ENCODE measurements at places on chromosomes 1 and 21.

DNA sequence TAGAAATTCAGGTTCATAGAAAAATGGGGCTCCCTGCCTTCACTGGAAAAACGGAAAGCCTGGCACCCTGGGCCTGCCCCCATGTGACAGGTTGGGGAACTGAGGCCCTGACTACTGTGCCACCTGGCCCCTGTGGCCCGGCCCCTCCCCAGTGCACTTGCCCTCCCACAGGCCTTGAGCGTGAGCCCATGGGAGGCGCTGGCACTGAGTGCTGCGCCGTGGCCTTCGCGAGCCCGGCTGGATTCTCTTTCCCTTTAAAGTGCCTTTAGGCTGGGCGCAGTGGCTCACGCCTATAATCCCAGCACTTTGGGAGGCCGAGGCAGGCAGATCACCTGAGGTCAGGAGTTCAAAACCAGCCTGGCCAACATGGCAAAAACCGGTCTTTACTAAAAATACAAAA, 45.7 kb downstream of the SLC37A1 start:
- no peak for DNase-seq

DNA sequence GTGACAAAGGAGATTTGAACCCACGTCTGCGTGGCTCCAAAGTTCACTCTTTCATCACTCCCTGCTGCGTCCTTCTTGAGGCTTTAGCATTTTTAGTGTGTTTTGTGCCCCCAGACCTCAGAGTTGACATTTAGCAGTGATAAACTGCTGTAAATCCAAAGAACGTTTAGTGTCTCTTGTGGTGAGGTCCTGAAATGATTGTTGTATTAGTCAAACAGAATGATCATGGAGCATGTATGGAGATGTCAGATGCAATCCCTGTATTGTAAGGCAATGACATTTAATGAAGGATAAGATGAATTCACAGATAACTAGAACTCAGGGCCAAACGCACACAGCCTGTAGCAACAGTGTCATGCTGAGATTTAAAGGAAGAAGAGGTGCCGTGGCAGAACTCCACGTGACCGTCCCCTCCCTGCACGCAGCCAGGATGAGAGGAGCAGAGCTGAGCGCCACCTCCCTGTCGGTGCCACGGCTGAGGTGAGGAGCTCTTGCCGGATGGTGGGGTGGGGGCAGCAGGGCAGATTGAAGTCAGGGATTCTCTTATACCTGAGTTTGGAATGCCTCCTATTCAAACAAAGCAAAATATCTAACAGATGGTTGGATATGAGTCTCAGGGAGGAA, 30.1 kb downstream of the NTPCR start:
- DNase-seq, result no peak

DNA sequence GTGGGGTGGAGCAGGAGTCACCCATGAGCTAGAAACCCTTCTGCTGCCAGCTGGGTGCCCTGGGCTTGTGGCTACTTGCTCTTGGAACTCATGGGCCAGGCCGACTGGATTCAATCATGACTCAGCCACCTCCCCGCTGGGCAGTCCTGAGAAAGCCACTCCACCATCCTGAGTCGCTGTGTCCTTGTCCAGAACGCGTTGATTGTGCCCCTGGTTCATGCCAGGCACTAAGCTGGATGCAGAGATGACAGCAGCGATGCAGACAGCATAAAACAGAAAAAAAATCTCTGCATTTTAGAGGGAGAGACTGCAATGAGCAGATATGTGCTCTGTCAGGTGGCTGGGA, 10.6 kb downstream of the PADI1 start:
- DNase-seq, result peak; percentile 64

GRCh38 chr1:225342695-225343094, 85.1 kb downstream of the LBR start:
- no peak for DNase-seq

DNA sequence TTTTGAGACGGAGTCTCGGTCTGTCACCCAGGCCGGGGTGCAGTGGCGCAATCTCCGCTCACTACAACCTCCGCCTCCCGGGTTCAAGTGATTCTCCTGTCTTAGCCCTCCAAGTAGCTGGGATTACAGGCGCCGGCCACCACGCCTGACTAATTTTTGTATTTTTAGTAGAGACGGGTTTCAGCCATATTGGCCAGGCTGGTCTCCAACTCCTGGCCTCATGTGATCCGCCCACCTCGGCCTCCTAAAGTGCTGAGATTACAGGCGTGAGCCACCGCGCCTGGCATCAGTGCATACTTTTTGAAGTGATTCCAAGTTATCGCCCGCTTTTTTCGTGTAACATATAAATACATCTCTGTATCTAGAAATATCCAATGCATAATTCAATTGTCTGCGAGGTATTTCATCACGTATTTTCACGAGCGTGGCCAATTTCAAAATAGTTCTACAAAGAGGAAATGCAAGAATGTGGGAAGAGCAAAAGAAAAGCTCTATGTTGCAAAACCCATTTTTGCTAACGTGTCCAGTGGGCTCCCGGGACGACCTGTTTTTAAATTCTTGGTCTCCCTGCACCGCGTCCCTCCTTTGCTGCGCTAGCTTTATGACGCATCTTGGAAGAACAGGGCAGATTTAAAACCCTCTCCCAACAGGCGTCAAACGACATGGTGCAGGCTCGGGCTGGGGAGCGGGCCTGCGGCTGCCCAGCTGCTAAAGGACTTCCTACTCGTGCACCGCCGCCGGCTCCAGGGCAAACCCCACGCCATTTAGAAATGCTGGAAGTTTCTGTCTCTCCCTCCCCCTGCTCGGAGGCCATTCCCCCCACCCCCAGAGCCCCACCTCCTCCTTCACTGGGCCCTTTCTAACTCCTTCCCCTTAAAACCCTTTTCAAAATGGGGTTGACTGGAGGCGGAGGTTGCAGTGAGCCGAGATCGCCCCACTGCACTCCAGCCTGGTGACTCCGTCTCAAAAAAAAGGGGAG, 923 bp upstream of the IFNGR2 start:
- peak; percentile 69 for DNase-seq

- DNase-seq, result no peak
Measured at GRCh38 chr1:174713796-174714195, 266.0 kb downstream of the GPR52 start.

GRCh38 chr1:226611301-226611700, 62.7 kb downstream of the STUM start:
- DNase-seq, result no peak

DNA sequence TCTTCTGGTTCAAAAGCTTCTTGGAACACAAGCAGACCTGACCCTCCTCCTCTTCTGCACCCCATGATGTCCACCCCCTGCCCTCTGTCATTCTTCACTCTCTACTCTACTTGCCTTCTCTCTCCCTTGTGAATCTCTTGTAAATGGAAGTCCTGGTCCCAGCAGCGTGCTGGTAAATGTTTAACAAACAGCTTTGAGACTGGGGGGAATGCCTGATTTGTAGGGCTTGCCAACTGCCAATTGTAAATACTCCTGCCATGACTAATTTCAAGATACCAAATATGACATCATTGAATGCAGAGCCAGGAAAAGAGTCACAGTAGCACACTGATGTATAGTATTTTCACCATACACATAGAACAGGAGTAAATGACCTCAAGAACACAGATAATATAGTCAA, 40.9 kb upstream of the LRRN2 start:
- DNase-seq, result peak; percentile 22

- no peak for DNase-seq
Measured at GRCh38 chr1:229092377-229093237, 178.3 kb upstream of the RAB4A start.

- DNase-seq, result no peak
Measured at GRCh38 chr1:17688217-17688810, 66.8 kb upstream of the ACTL8 start.

- DNase-seq, result peak; percentile 85
Measured at GRCh38 chr1:155379631-155380090, 59.0 kb downstream of the RUSC1 start.

- no peak for DNase-seq
Measured at GRCh38 chr1:248611883-248612414, 14.4 kb upstream of the OR2T10 start.

GRCh38 chr1:186819126-186819525, 9.6 kb upstream of the PLA2G4A start:
- DNase-seq, result peak; percentile 90

DNA sequence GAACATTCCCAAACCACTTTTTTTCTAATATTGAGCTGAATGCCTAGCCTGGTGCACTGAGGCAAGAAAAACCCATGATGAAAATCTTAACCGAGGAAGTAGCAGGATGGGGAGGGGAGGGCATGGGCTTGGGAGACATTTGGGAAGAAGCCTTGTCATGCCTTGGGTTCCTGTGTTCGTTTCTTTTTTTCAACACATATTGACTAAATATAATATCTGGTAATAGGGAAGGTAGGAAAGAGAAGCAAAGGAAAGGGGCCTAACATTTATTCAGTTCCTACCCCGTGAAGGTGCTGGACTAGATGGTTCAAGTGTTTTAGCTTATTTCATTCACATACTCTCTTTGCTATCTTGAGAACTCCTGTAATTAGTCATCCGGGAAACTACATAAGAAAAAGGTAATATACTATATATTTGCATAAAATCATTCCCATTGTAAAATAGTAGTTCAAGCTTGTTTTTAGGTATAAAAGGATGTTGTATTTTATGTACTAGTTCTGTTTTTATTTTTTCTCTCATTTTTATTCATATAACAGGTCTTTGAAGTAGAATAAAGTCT, 62.1 kb downstream of the ST3GAL3 start:
- DNase-seq, result no peak

DNA sequence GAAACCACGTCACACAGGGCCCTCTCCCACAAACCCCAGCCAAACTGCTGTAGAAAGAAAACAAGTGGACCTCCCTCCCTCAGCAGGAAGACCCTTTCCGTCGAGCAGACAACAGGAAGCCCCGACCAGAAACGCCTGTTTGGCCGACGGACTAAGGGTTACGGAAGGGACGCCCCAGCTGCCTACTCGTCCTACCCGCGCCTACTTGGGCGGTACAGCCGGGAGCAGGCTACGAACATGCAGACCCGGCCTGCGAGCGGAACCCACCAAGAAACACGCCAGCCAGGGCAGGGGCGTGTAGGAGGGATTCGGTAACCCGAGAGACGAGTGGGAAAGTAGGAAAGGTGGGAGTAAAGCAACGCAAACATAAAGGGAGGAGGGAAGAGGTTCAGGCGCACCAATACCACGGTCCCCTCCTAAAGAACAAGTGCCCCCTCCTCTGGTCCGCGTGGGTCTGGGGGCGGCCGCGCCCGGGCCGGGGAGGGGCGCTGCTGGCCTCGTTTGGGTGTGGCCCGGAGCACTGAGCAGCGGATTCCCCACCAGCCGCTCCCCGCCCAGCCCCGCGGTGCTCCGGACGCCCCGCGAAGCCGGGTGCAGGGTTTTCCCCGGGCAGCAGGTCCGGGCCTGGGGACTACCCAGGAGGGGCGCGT, 450 bp downstream of the S100A10 start:
- DNase-seq, result peak; percentile 47

DNA sequence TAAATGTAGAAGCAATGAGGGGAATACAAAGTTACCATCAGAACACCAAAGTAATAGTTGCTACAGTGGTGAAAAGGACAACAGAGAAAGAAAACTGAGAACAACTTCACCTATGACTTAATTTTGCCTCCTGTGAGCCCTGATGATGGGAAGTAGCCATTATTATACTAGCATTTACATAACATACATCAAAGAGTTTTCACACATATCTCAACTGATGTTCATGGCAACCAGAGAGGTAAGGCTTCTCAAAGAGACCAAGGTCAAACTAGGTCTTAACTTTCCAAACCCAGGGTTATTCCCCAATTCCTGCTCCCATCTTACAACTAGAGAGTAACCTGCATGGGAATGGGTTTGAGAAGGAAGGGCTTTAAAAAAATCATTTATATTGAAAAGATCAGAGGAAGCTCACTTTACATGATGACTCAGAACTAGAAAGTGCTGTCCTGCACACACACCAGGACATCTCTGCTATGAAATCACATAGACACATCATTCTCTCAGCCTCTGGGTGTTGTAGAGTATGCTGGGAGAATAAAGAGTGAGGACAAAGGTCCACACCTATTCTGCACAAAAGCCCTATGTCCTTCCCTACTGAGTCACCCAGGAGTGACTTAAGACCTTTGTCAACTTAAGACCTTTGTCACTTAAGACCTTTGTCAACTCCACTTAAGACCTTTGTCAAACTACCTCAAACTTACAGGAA, 179.7 kb downstream of the TNFSF18 start:
- DNase-seq, result no peak

GRCh38 chr1:75671708-75672107, 52.8 kb upstream of the ACADM start:
- DNase-seq, result no peak

- no peak for DNase-seq
Measured at GRCh38 chr1:205236951-205237475, 9.3 kb downstream of the TMCC2 start.

DNA sequence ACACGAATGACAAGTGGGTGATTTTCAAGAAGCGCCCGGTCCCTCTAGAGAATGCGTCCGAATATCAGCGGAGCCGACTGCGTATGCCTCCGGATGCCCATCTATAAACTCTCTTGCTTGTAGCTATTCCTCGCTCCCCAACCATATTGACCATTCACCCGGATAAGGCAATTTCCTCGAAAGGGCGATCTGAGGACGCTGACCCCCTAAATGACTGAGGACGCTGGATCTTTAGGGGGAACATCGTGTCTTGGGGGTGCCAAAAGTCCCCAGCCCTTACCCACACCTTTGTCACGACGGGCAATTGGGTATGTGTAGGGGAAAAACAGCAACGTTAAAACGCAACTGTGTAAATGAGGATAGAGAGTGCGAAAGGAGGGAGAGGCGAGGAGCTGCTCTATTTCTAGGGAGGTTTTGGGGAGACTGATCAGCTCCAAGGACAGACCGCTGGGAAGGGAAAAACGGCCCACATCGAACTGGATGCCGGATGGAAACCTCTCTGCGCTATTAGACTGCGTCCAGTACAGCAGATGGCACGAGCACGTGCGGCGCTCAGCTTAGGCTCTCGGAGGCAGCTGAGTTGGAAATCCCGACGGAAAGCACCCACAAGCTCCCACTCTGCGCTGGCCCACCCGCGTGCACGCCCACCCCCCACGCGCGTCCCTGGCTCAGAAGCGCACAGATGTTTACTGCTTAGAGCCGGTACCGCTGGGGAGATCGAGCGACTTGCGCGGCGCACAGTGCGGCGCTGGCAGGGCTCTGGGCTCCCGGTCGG, 2.9 kb upstream of the PRRX1 start:
- peak; percentile 62 for DNase-seq

GRCh38 chr21:19031953-19032352, 628.4 kb upstream of the TMPRSS15 start:
- DNase-seq, result no peak

GRCh38 chr1:203295796-203296195, 9.5 kb upstream of the BTG2 start:
- no peak for DNase-seq

- no peak for DNase-seq
Measured at GRCh38 chr1:230277201-230278025, 148.7 kb downstream of the PGBD5 start.

DNA sequence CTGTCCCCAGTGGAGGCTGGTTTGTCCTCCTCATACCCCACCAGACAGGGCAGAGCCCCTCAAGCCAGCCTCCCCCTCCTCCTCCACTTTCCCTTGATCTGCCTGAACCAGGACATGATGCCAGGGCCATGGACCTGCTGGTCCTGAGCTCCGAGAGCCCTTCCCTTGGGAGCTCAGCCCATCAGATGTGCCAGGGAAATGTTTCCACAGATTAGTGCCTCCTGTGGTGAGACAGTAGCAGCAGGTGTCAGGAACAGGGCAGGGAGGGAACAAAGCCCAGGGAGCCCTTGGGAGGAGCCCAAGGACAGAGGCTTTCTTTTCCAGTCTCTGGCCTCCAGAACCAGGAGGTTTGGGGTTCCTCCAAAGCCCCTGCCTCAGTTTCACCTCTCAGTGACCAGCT, 14.6 kb upstream of the SLC41A1 start:
- no peak for DNase-seq
